ENCODE measurements at places on chromosomes 6 and 20. TPM values are rescaled to one million over a fixed set of nuclear protein-coding genes. Genes with fewer than 3 reads are reported as not detected.
A peak's percentile ranks its signal among the peaks of the same experiment; 100 is the strongest.

ULBP2 gene
- polyA plus RNA-seq: 0.49 TPM

CSE1L gene
- 34.4 TPM for polyA plus RNA-seq

SRPK1 gene
- 14.8 TPM for polyA plus RNA-seq

PYGB gene
- 237 TPM for polyA plus RNA-seq

DNA sequence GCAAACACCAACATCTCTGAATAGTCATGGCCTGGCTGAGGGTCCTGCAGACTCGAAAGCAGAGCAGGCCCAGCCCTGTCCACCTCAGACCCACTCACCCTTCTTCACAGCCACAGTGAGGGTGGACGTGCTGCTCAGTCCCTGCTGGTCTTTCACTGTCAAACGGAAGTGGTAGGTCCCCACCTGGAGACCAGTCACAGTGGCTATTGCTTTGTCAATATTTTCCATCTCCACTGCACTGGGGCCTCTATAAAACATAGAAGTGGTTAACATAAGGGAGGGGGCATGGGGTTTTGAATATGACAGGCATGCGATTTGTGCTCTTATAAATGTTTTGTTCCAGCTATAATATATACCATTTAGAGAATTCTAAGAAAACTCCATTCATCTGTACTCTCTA lies 73.9 kb downstream of the ALDH5A1 start:
- no peak for DNase-seq

DNA sequence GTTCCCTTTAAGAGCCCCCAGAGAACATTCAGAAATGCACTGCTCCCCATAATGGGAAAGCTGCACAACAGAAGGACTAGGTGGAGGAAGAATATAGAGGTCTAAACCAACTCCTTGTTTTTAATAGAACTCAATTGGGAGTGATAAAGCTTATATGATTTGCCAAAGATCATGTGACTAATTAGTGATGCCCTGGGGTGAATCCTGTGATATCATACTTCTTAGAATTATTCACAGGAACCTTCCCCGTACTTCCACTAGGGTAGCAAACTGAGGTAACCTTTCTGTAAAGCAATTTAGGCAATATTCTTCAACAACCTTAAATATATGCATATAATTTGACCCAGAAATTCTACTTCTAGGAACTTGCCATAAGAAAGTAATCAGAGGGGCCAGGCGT lies 84.4 kb downstream of the TFAP2A start:
- DNase-seq: no peak

GRCh38 chr20:20365480-20366161 lies 2.3 kb upstream of the INSM1 start:
- no peak for DNase-seq

- DNase-seq: peak; percentile 13
Measured at GRCh38 chr6:30981942-30982772, 1.4 kb upstream of the MUC21 start.

GRCh38 chr6:28977341-28978132 lies 27.6 kb downstream of the ZNF311 start:
- no peak for DNase-seq

GRCh38 chr6:152458648-152459644 lies 178.2 kb downstream of the SYNE1 start:
- DNase-seq: no peak

DNA sequence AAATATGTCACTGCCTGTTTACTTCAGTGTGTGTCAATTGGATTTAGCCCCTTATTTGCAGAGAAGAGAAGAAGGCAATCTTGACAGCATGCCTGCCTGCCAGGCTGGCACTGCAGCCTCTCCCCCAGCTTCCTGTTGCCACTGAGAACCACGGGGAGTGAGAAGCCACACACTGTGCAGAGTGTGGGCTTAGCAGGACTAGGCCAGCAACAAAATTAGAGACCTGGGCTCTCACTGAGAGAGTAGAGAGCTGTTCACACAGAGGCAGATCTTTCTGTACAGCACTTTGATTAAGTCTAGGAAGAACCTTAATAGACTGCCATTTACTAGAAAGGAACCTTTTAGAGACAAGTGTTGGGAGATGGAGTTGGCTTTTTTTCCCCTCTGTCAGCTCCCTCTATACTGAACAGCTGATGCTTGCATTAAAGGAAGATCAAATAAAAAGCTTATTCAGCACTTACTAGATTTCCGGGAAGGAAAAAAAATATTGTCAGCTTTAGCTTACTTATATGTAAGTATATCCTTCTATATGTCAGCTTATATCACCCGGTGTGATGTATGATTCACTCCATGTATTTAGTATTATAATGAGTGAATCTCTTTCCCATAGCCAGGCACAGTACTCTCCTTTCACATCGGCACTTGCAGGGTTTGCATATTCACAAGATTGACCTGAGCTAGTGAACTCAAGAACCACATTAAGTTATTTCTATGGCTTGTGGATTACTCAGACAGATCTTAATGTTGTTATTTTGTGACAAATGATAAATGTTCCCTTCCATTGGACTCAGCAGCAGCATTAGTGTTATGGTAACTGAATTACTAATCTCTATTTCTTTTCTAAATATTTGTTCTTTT lies 851.0 kb upstream of the EPHA7 start:
- DNase-seq: no peak

GRCh38 chr6:161772176-161772575 lies 498.3 kb upstream of the AGPAT4 start:
- DNase-seq: no peak

DNA sequence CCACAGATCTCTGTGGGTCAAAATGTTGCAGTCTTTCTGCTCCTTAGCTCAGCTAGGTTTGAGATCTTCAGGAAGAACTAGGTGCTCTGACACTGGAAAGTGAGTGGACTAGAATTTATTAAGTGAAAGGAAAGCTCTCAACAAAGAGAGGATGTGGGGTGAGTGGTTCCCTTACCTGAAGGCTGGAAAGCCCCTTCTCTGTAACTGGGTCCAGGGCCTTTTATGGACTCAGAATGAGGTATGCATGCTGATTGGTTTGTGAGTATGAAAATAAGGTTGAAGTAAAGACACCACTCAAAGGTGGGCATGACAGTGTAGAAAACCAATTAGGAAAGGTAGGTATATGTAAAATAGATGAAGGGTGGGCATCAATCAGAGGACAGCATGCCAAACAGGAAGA lies 485.5 kb downstream of the CD109 start:
- DNase-seq: no peak
